Stimulated activated CD8-positive, alpha-beta memory T cell treated with anti-CD3 and anti-CD28 coated beads, Interleukin-2, amount 100 ng/mL, for 48 hours (primary cell): ENCODE measurements at places on chromosomes 7 and 10.

GRCh38 chr7:47088329-47089067 lies 493.4 kb downstream of the TNS3 start:
- DNase-seq = peak; percentile 3

- DNase-seq = no peak
These were observed 238.0 kb upstream of the PPP2R2D start for GRCh38 chr10:131662851-131663250.

GRCh38 chr7:70498232-70498992 lies 633.5 kb upstream of the GALNT17 start:
- DNase-seq = no peak

DNA sequence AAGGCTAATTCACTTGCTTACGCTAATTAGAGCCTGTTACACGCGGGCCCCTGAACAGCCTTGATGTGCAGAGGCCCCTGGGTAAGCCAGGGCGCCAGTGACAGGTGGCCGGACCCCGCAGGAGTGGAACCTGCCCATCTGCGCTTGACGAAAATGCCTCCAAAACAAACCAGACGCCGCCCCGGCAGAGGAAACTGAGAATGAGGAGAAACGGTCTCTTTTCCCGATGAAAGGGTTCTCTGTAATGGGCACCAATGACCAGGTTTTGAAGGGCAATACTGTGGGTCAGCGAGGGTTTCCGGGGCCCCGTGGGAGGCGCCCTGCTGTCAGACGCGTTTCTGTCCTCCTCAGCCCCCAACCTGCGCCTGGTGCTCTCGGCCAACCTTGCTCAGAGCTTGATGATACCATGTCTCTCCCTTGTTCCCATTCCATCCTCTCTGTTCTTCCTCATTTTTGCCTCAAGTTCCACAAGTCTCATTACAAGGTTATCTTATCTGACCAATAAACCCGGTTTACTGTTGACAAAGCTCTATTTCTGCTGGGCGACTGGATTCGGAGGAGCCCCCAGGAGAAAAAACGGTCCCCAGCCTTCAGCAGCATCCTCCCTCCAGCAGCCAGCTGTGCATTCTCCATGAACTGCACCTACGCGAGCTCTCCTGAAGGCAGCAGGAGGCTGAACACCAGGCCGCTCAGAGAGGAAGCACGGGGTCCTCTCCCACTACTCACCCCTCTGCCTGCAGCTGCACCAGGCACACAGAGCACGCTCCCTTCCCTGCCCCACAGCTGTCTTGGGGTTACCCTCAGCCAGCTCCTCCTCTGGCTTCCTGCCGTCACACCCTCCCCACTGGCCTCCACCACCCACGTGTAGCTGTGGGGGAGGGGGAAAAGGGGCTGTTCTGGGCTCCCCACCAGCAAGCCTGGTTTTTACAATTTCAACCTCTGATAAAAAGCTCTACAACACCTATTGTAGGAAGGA lies 202.0 kb downstream of the MAD1L1 start:
- DNase-seq = no peak

DNA sequence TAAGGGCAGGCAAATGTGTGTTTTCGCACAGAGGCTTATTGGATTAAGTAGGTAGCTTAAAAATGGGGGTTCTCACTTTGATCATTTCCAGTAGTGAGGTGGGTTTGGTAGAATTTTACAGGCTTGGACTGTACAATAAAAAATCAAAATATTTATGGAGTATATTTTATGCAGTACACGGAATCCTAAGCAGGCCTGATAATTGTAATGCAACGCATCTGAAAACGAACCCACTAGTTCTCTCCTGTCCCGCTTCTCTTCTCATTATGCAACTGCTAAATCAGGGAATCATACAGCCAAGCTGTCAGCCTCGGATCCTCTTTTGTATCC lies 377 bp upstream of the POLR1F start:
- DNase-seq = no peak

DNA sequence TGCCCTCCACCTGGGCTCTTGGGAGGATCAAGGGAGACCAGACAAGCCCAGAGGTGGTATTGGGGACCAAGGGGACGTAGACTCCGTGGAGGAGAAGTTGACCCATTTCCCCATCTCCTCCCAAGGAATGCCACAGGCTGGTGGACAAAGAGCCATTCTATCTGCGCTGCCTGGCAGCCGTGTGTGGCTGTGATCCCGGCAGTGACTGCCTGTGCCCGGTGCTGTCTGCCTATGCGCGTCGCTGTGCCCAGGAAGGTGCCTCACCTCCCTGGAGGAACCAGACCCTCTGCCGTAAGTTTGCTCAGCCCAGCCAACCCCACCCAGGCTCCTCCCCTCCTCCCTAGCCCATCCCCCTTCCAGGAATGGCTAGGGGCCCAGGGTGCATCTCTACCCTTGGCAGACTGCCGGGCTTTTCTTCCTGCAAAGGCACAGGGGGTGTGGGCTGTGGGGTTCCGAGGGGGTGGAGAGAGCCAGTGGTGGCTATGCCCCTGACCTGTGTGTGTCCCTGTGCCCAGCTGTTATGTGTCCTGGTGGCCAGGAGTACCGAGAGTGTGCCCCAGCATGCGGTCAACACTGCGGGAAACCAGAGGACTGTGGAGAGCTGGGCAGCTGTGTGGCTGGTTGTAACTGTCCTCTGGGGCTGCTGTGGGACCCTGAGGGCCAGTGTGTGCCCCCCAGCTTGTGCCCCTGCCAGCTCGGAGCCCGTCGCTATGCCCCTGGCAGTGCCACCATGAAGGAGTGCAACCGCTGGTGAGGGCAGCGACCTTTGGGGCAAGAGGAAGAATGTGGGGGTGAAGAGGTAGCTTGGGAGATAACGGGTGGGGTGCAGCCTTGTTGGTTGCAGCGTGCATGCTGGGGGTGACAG lies 10.2 kb upstream of the ZNF467 start:
- DNase-seq = no peak
